NCI-H1048 (cell line): ENCODE measurements at places on chromosomes 12 and 14.

DNA sequence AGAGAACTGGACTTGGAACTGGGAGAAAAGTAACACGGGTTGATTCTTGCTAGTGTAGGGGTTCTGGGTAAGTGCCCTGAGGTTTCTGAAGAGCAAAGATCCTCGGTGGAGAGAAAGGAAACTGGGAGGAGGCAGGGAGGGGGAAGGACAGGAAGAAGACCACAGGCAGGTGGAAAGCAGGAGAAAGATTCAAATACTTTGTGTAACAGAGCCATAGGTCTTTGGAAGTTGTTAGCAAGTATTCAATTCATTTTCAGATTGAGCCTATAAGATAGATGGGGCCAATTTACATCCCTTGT is 1.3 kb downstream of the PNP start:
- no peak for DNase-seq

- DNase-seq: no peak
Observed at GRCh38 chr14:61350427-61351270, 29.3 kb downstream of the PRKCH start.

DNA sequence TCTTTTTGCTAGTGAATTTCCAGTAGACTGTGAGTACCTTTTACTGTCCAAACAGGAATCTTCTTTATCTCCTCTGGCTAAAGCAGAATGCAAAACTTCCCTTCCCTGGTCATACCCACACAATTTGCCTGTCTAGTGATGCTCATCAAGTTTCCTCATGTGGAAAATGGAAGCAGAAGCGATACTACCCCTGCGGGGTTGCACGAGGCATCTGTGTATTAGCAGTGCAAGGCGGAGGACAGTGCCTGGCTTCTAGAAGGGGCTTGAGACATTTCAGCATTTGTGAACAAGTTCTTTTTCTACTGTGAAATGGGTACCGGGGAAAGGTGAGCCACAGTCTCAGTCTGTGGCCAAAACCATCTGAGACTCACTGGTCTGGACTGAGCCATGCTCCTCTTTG is 340.9 kb downstream of the AACS start:
- DNase-seq: no peak

DNA sequence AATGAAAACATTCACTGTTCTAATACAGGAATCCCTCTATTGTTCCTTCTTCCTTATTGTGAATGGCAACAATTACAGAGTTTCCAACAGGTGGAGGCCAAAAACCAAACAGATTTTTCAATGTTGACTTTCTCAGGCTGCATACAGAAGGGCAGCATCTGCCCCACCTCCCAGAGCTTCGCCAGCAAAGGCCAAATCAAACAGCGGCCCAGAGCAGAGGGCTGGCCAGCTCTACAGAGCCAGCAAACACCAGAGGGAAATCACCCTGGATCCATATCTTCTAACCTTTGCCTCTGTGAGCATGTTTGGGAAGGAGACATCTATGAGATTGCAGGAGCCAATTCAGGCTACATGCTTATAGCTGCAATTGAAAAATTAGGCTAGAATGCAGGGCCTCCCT is 4.4 kb upstream of the CRACR2A start:
- no peak for DNase-seq

DNA sequence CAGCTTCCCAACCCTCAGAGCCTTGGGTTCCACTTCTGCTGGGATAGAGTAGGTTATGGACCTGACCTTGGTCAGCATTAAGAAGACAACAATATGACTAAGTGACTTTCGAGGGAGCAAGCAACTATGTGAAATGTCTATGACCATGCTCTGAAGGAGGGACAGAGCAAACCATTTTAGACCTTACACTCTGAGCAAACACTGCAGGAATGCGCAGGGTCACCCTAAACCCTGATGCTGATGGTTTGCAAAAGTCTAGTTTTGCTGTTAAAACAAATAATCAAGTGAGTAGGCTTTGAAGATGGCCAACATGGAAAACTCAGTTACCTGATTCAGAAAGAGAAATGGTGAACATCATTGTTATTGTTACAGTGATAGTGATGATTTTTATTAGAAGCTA is 8.7 kb downstream of the ZCCHC8 start:
- DNase-seq: no peak

DNA sequence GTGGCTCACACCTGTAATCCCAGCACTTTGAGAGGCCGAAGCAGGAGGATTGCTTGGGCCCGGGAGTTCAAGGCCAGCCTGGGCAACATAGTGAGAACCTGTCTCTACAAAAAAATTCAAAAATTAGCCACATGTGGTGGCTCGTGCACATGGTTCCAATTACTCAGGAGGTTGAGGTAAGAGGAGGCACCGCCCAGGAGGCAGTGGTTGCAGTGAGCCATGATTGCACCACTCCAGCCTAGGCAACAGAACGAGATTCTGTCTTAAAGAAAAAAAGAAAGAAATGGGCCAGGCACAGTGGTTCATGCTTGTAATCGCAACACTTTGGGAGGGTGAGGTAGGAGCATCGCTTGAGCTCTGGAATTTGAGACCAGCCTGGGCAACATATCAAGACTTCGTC is 33.5 kb downstream of the MAP1LC3B2 start:
- DNase-seq: no peak

DNA sequence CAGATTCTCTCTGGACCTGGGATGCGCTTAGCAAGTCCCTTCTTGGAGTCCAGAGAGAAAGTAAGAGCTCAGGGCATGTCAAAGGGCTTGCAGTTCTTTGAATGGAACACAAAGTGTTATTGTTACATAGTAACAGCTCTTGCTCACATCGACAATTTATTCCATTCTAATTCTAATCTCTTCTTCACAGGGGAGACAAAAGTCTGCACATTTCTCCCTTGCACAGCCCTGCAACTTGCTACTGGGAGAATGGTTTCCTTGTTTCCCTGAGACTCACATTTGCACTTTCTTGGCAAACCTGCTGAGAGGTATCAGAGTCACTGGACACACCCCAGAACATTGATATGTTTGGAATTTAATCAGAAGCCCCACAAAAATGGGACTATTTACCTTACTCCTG is 209.9 kb upstream of the IGF1 start:
- no peak for DNase-seq

DNA sequence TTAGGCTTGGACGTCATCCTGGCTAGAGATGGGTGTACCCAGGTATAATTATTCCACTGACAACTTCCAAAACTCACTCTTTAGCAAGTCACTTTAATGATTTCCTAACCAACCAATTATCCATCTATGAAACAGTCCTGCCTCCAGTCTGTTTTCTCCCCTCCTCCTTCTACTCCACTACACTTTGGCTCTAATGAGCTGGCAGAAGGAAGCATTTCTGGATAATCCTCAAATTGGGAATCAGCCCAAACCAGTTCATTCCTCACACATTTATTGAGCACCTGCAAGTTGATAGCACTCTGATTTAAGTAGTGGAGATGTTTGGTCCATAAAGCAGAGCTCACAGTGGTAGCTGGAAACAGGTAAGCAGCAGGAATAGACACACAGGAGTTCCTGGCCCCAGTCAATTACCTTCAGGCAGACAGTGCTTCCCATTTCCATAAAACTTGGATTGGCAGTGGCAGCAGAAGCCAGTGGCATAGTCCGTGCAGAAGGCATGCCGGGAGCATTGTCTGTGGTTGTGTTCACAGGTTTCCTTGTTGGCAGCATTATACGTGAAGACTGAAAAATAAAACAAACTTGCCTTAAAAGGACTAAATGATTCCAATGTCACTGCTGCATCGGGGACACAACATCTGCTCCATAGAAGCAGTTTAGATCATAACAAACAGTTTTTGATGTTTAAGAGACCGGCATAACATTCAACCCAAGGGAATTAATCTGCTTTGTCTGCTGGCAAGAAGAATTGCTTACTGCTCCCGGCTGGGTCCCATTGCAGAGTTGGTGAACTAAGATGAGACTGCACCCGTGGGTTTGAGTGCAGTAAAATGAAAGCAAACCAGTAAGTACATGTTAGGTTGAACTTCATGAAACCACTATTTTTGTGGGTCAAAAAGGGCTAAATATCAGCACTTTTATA is 26.2 kb downstream of the NID2 start:
- DNase-seq: no peak

DNA sequence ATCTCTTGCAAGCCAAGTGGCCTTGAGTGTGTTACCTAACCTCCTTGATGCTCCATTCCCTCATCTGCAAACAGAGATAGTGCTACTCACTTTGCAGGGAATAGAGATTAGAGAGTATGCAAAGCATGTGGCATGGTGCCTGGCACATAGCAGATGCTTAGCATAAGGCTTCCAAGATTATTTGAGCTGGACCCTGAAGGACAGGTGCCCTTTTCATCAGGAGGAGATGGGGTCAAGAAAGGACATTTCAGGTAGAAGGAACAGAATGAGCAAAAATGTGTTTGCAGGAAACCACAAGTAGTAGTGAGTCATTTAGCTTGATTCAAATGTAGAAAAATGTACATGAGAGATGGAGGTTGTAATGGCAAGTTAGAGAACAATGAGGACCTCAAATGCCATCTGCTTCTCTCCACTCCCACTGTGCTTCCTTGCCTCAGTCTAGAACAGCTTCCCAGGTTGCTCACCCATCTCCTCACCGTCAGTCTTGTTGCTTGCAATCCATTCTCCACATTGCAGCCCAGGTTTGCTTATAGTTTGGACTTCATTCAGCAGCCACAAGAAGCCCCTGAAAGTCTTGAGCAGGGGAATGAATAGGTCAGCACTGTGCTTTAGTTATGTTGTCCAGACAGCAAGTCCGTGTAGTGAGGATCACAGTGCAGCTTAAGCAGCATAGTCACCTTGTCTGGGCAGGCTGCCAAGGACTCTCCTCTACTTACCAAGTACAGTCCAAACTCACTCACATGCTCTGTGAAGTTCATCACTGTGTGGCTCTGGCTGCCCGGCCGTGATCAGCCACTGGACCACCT is 536.3 kb upstream of the CCDC196 start:
- DNase-seq: no peak

DNA sequence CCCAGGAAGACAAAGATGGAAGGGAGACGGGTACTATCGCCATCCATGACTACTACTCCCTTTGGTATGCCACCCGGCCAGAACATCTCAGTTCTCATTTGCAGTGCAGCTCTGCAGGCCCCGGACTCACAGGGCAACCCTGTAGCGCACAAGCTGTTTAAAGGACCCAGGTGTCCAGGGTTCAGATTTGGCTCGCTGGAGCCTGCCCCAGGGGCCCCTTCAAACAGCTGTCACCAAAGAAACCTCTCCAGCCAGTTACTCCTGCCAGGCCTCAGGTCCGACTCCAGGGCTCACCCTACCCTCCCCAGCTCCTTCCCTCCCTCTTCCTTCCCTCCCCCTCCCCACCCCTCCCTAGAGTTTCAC is 5.5 kb upstream of the CHD4 start:
- no peak for DNase-seq

GRCh38 chr12:12788675-12789368 is 3.4 kb downstream of the APOLD1 start:
- peak; percentile 60 for DNase-seq

DNA sequence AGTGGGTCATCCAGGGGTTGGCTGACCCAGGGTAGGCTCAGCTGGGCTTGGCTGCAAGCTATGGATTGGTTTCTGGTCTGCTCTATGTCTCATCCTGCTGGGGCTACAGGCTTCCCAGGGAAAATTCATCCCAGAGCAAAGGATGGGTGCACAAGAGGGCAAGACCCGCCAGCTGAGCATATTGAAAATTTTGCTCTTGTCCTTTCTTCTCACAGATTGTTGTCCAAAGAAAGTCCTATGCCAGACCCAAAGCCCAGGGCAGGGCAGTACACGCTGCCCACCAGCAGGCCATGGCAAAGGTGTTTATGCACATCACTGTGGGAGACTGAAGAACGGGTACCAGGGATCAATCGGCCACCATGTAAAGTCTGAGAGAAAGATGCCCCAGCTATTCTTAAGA is 95.3 kb upstream of the PARP11 start:
- DNase-seq: no peak

- DNase-seq: no peak
Observed at GRCh38 chr14:77844802-77845201, 44.9 kb downstream of the ADCK1 start.
